AG10803 (cell line): ENCODE measurements at places on chromosomes 1 and 21.

- no peak for DNase-seq
Measured at GRCh38 chr1:185110145-185110544, 46.6 kb downstream of the TRMT1L start.

DNA sequence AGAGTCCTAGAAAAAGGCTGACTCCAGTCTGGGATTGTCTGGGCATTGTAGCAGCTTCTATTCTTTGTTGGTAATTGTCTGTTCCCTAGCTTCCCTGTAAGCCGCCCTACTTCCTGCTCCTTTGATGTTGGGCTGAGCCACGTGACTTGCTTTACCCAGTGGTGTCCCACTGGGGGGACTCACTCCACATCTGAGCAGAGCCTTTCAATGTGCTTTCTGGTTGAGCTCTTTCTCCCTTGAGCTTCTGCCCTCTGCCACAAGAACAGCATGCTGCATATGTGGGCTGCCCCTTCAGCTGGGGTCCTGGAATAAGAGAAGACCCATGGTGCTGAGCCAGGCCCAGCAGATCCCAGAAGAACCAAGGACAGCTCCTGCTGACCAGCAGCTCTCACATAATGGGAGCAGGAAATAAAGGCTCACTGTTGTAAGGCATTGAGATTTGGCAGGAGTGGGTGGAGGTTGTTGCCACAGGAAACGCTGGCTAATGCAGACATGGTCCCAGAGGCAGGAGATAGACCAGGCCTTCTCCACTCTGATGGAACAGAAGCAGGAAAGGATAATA is 276.3 kb upstream of the GJB5 start:
- DNase-seq = no peak

DNA sequence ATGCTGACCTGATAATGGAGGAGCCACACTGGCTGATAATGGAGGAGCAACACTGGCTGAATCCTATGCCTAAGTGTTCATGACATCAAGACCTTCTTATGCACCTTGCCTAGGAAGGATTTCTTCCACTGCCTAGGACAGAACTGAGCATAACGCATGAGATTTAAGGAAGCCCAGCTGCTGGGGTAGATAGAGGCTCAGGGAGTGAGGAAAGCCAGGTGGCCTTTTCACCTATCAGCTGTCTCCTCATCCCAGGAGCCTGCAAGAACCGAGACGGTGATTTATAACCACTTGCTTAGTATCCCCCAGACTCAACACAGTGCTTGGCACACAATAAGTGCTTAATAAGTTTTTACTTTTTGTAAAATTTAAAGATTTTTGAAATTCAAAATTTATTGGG is 7.4 kb upstream of the CTBS start:
- DNase-seq = no peak

DNA sequence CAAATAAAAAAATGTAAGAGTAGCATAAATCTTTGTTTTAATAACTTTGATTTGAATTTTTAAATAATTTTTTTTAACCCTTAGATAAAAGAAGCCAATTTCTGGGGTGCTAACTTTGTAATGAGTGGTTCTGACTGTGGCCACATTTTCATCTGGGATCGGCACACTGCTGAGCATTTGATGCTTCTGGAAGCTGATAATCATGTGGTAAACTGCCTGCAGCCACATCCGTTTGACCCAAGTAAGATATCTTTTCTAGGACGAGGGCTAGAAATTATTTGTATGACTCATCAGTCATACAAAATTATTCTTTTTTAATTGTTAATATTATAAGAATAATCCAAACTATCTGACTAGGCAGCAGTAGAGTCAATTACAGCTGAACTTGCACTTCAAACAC is 71.2 kb downstream of the GPR161 start:
- no peak for DNase-seq

- DNase-seq = no peak
Measured at GRCh38 chr1:109802901-109803561, 39.3 kb upstream of the EPS8L3 start.

DNA sequence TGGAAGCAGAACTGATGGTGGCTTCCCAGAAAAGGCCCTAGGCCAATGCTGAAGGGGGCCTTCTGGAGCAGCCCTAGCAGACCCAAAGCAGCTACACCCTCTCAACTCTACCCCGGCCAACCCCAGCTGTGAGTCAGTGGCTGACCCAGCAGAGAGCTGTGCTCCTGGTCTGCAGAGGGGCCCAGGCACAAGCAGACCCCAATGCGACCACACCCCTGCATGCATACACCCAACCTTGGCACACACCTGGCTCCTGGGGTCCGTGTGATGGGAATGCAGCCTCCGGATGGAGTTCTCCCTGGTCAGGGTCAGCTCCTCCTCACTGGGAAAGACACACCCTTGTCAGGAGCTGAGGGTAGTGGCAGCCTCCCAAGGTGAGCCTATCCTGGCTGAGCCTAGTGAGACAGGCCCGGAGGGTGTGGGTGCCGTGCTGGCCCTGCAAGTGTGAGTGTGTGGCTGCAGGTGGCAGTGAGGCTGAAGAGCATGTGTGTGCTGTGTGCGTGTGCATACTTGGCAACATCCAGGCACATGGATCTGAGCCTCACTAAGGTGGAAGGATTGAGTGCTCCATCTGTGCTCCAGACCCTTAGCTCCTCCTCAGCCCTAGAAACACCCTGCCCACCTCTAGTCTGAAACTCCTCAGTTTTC is 3.9 kb upstream of the ARHGAP30 start:
- DNase-seq = no peak

- peak; percentile 87 for DNase-seq
Measured at GRCh38 chr1:159891275-159892157, 8.4 kb downstream of the CFAP45 start.

- no peak for DNase-seq
Measured at GRCh38 chr1:150138044-150138443, 11.7 kb upstream of the PLEKHO1 start.

GRCh38 chr21:31644643-31645042 is 14.8 kb upstream of the SOD1 start:
- no peak for DNase-seq

DNA sequence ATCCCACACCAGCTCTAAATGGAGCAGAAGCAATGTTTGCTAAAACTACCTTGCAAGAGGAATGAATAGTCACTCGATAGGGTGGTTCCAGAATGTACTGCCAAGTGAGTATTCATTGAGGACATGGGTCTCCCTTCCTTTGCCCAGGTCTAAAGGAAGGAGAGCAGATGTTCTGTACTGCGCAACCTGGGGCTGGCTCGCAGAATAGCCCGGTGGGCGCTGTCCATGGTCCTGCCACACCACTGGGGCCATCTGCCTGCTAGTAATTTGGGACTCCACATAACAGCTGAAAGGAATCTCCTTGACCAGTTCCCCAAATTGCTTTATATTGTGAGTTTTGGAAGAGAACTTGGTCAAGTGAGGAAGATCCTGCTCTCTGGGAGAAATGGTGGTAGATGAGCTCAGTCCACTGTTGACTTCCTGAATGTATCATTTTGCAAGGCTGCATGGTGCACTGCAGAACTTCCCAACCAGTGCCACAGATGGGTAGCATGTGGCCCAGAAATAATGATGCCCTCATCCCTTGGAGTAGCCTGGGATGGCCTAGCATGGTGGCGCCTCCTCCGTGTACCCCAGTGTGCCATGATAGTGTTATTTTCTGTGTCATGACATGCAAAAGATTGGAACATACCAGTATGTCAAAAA is 5.7 kb downstream of the SLC6A17 start:
- DNase-seq = peak; percentile 55

DNA sequence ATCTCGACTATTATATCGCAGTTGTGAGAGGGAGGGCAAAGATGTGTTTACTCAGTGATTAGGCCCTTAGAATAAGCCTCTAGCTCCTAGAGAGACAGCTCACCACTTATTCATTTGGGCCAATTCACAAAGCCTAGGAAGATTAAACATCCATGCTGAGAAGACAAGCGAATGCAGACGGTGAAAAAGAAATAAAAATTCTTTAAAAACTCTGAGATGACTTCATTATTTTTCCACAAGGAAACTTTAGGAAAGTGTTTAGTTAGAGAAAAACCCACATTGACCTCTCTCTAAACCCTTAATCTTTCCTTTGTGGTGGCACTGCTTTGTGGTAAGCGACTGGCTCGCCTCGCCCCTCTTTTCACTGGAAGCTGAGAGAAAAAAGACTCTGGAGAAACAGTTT is 146.8 kb upstream of the DMRTA2 start:
- DNase-seq = no peak

- no peak for DNase-seq
Measured at GRCh38 chr1:234639961-234640360, 30.0 kb upstream of the IRF2BP2 start.

- no peak for DNase-seq
Measured at GRCh38 chr21:19776076-19776475, 1222.1 kb upstream of the NCAM2 start.

DNA sequence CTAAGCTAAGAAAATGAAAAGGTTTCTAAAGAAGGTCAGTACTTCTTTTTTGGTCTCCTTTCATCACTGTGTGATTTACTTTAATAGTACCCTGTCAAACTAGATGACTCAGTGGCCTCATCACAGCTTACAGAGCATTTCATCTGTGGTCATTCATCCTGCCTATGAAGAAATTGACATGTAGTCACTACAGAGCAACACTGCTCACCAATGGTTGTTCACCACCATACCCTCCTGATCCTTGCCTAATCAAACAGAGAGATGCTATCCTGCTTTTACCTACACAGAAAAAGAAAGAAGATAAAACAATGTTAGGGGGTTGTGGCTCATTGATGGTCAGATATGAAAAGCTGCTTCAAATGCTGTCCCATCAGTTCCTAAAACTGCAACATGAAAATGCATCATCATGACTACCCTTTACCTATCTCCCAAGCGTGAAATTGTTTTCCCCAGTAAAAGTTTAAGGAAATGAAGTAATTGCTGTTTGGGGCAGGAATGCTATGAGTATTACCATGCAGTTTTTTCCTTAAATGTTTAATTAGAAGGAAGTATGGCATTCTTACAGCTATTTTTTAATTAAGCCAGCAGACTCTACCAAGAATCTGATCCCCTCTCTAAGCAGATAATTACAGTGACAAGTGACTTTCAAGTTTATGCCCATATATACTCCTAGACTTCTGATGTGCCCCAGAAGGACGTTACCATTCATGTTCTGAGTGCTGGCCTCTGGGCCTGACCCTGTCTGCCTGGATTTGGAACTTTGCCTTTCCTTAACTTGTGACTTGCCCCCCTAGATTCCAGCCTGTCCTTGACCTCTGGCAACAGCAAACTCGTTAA is 46.1 kb upstream of the FBXO28 start:
- peak; percentile 66 for DNase-seq

DNA sequence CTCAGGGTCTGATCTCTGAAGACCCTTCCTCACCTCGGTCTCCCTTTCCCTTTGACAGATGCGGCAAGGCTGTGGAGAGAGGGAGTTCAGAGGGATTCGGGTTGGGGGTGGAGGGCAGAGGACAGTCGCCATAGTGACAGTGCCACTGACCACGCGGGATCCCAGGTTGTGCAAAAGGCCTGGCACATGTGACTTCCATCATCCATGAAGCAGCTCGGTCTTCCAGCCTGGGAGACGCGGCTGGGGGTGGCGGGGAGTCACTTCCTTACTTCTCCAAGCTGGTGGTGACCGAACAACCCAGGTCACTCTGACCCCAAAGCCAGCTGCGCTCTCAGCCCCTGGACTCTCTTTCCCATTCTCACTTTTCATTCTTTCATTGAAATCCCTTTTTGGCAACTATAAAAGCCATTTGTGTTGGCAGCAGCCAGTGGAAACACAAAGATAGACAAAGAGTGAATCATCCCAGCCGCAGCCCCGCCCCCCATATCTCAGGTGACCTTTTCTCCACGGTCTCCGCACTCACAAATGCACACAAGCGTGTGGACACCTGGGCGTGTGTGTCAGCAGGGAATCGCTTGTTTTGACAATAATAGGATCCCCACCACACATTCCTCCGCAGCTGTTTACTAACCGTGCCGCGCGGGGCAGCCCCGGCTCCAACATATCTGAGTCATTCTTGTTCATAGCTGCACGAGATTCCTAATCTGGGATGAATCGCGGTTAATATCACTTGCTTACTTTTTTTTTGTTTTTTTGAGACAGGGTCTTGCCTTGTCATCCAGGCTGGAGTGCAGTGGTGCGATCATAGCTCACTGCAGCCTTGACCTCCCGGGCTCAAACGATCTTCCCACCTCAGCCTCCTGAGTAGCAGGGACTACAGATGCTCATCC is 68.3 kb downstream of the DHRS3 start:
- DNase-seq = peak; percentile 89

GRCh38 chr1:145824499-145824842 is 471 bp downstream of the POLR3C start:
- DNase-seq = no peak

GRCh38 chr1:170041423-170042192 is 32.9 kb downstream of the KIFAP3 start:
- no peak for DNase-seq

DNA sequence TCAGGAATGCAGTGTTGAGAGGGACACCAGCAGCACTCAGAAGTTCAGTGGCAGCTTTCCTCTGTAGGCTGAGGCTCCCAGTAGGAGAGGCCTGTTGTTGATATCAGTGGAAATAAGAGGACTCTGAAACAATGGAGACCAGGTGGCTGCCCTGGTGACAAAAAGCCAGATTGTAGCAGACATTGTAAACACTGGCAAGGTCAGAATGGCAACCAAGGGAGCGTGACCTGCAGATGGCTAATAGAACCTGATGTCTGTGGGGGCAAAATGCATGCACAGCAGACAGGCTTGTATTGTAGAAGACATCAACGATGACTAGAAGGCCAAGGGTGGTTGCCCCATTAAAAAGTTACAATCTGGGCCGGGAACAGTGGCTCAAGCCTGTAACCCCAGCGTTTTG is 53.1 kb upstream of the GPR37L1 start:
- no peak for DNase-seq

DNA sequence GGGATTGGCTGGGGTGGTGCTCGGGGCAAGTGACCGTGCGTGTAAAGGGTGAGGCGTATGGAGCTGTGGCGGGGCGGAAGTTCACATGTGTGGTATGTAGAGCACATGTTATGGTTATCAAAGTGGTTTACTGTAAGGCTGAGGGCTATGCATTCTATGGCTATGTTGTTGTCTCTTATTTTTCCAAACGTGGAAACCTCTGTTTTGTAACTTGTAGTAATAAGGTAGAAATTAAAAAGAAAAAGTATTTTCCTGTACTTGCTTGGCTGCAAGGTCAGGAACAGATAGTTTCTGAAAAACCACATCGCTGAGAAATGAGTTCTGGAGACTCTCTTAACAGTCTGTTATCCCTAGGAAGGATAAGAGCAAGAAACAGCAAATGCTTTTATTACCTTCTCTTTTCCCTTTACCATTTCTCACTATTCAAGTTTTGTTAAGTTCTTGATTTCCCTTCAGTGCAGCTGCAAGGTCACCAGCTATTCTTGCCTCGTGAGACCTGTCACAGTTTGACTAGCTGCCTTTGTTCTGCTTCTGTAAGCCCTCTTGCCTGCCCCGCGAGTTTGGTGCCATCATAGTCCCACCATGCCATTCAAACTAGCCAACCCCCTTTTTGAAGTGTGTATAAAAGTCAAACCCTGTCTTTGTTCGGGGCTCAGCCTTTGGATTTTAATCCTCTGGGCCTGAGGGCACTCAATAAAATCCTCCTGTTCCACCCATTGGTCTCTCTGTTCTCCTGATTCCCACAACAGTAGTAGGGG is 9.5 kb downstream of the RNU1-2 start:
- peak; percentile 91 for DNase-seq

GRCh38 chr1:192631749-192632148 is 4.2 kb upstream of the RGS13 start:
- no peak for DNase-seq
